Caco-2 (cell line): ENCODE measurements at places on chromosomes 1 and 21. TPM values are rescaled to one million over a fixed set of nuclear protein-coding genes. Genes with fewer than 3 reads are reported as not detected.
A peak's percentile ranks its signal among the peaks of the same experiment; 100 is the strongest.

- H3K27ac ChIP-seq = no peak overlapping the region
- H3K4me3 ChIP-seq = no peak overlapping the region
- no peak for DNase-seq
- no peaks in the 10 kb centered on the region for H3K27me3 ChIP-seq
These were observed 38.2 kb downstream of the TP73 start for GRCh38 chr1:3690282-3691065.

SPRR2F gene
- total RNA-seq = not detected in 2 replicates

DNA sequence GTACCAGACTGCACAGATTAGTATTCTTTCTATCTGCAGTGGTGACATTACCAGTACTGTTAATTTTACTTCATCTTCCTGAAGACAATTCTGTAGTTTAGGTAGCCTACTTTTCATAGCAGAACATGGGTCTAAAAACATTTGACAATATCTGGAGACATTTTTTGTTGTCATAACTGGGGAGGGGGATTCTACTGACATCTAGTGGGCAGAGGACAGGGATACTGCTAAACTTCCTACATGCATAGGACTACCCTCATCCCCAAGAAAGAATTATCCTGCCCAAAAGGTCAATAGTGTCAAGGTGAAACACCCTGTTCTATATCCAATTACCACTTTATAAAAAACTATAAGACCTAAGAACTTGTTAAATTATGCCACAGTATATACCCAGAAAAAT is 3.4 kb upstream of the ARHGAP29 start:
- peaks cover 29% of the 10 kb centered on the region for H3K4me1 ChIP-seq
- no peaks in the 10 kb centered on the region for H3K36me3 ChIP-seq
- H3K27ac ChIP-seq = no peak overlapping the region
- peak; percentile 49 for DNase-seq
- no peak overlapping the region for H3K4me3 ChIP-seq

- H3K4me1 ChIP-seq = no peaks in the 10 kb centered on the region
- no peak overlapping the region for H3K4me3 ChIP-seq
- no peaks in the 10 kb centered on the region for H3K36me3 ChIP-seq
- H3K27ac ChIP-seq = no peak overlapping the region
- H3K27me3 ChIP-seq = no peaks in the 10 kb centered on the region
These were observed 26.2 kb upstream of the UHMK1 start for GRCh38 chr1:162471290-162471853.

DNA sequence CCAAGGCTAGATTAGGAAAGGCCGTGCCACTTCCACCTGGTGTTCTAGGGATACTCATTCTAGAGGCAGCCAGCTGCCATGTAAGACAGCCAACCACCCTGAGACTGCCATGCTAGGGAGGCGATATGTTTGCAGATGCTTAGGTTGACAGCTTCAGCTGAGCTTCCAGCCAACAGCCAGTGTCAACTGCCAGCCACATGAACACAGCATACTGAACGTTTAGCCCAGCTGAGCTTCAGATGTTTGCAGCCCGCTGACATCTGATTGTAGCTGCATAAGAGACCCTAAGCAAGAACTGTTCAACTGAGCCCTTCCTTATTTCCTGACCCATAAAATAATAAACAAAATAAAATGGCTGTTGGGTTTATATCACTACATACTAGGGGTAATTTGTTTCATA is 5.0 kb upstream of the KCNC4 start:
- H3K36me3 ChIP-seq = no peaks in the 10 kb centered on the region
- H3K27me3 ChIP-seq = no peaks in the 10 kb centered on the region
- no peak overlapping the region for H3K27ac ChIP-seq

GRCh38 chr1:185441605-185442004 is 124.6 kb upstream of the IVNS1ABP start:
- H3K4me1 ChIP-seq = peaks cover 8% of the 10 kb centered on the region; the same call in 1 of the 2 replicates
- no peak for DNase-seq
- no peaks in the 10 kb centered on the region for H3K36me3 ChIP-seq
- H3K27me3 ChIP-seq = no peaks in the 10 kb centered on the region
- H3K27ac ChIP-seq = no peak overlapping the region
- no peak overlapping the region for H3K4me3 ChIP-seq

- H3K4me3 ChIP-seq = no peak overlapping the region
- H3K4me1 ChIP-seq = no peaks in the 10 kb centered on the region
- no peaks in the 10 kb centered on the region for H3K27me3 ChIP-seq
- no peak for DNase-seq
These were observed 589.4 kb downstream of the PLPP3 start for GRCh38 chr1:55990007-55990406.

GRCh38 chr1:200034761-200035396 is 7.4 kb downstream of the NR5A2 start:
- no peak overlapping the region for H3K27ac ChIP-seq
- no peaks in the 10 kb centered on the region for H3K36me3 ChIP-seq
- peaks cover 9% of the 10 kb centered on the region; the same call in 1 of the 2 replicates for H3K4me1 ChIP-seq
- H3K4me3 ChIP-seq = no peak overlapping the region
- H3K27me3 ChIP-seq = no peaks in the 10 kb centered on the region

GRCh38 chr1:226730071-226730470 is 9.0 kb downstream of the ITPKB start:
- no peak overlapping the region for H3K4me3 ChIP-seq
- no peak overlapping the region for H3K27ac ChIP-seq
- H3K4me1 ChIP-seq = no peaks in the 10 kb centered on the region
- DNase-seq = no peak

GRCh38 chr21:46483300-46484295 is 24.9 kb downstream of the DIP2A start:
- H3K4me1 ChIP-seq = no peaks in the 10 kb centered on the region
- no peaks in the 10 kb centered on the region for H3K27me3 ChIP-seq
- H3K4me3 ChIP-seq = no peak overlapping the region
- no peak for DNase-seq
- no peak overlapping the region for H3K27ac ChIP-seq

- H3K27ac ChIP-seq = no peak overlapping the region
- no peaks in the 10 kb centered on the region; the same call in 1 of the 2 replicates for H3K36me3 ChIP-seq
- H3K4me1 ChIP-seq = no peaks in the 10 kb centered on the region
- no peak for DNase-seq
- H3K4me3 ChIP-seq = no peak overlapping the region
- H3K27me3 ChIP-seq = no peaks in the 10 kb centered on the region
These were observed 11.8 kb downstream of the TSSK3 start for GRCh38 chr1:32373996-32374592.

LCE3B gene
- total RNA-seq = not detected in 2 replicates

MCOLN2 gene
- total RNA-seq = not detected in 2 replicates

DNA sequence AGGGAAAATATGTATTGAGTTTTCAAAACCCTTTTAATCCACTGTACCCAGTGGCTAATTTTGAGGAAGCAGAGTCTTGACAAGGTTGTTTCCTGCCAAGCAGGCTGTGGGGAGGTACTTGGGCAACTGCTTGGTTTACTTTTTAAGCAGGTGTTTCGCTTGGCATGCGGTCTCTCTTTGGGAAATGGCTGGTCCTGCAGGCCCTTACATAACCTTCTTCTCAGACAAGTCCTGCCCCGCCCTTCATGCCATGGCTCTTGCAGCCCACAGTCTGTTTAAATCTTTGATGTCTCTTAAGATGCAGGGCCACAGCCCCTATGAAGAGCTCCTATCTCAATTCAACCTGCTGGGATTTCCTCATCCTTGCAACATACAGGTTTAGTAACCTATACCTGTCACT is 36.0 kb upstream of the ABCD3 start:
- H3K4me1 ChIP-seq = peaks cover 55% of the 10 kb centered on the region
- DNase-seq = peak; percentile 53
- no peak overlapping the region for H3K27ac ChIP-seq
- no peak overlapping the region for H3K4me3 ChIP-seq
- no peaks in the 10 kb centered on the region for H3K27me3 ChIP-seq

DNA sequence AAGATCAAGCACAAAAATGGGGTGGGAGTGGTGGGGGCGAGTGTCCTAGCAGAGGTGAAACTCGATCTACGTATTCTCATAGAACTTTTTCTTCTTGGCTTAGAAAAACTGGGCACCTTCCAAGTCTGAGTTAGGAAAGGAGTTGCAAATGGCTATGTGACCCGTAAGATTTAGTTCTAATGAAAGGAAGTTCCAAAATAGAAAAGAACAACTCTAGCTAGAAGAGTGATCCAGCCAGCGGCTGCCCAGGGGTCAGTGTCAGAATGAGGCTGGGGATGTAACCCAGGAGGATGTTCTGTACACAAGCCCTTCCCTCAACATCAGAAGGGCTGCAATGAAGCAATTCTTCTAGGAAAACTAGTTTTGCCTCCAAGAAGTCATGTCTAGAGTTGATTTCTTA is 5.2 kb downstream of the MTARC1 start:
- H3K27ac ChIP-seq = no peak overlapping the region
- H3K4me3 ChIP-seq = no peak overlapping the region
- peaks cover 2% of the 10 kb centered on the region for H3K36me3 ChIP-seq
- H3K27me3 ChIP-seq = no peaks in the 10 kb centered on the region

GRCh38 chr1:210587566-210587965 is 258.9 kb downstream of the HHAT start:
- no peaks in the 10 kb centered on the region for H3K4me1 ChIP-seq
- H3K4me3 ChIP-seq = no peak overlapping the region
- DNase-seq = no peak
- no peaks in the 10 kb centered on the region for H3K27me3 ChIP-seq
- no peak overlapping the region for H3K27ac ChIP-seq

- H3K36me3 ChIP-seq = no peaks in the 10 kb centered on the region
- H3K27ac ChIP-seq = no peak overlapping the region
- no peaks in the 10 kb centered on the region; the same call in 1 of the 2 replicates for H3K4me1 ChIP-seq
- no peak overlapping the region for H3K4me3 ChIP-seq
- H3K27me3 ChIP-seq = no peaks in the 10 kb centered on the region
- no peak for DNase-seq
These were observed 767.7 kb upstream of the ADGRL2 start for GRCh38 chr1:81032973-81033425.

DNA sequence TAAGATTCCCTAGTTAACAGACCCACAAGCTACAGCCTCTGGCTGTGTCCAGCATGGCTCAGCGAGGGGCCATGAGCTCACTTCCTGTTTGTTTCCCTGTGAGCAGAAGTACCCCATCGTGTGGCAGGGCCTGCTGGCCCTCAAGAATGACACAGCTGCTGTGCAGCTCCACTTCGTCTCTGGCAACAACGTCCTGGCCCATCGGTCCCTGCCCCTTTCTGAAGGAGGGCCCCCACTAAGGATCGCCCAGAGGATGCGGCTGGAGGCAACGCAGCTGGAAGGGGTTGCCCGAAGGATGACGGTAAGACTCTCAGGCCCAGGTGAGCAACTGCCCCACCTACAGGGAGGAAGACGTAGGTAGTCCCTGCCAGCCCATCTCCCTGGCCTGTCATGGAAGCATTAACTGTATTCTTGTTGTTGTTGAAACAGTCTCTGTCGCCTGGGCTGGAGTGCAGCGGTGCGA is 38.2 kb downstream of the ZBTB17 start:
- H3K4me3 ChIP-seq = no peak overlapping the region
- peak; percentile 28 for DNase-seq
- no peaks in the 10 kb centered on the region for H3K4me1 ChIP-seq
- no peaks in the 10 kb centered on the region for H3K27me3 ChIP-seq
- H3K36me3 ChIP-seq = no peaks in the 10 kb centered on the region; the same call in 1 of the 2 replicates
- H3K27ac ChIP-seq = peak overlapping the region; percentile 79

PLCH2 gene
- 0.27 and 0.32 TPM in 2 replicates for total RNA-seq

GRCh38 chr1:207740207-207740606 is 11.6 kb upstream of the CD46 start:
- no peaks in the 10 kb centered on the region for H3K36me3 ChIP-seq
- H3K4me3 ChIP-seq = no peak overlapping the region
- H3K27ac ChIP-seq = no peak overlapping the region
- DNase-seq = no peak

DNA sequence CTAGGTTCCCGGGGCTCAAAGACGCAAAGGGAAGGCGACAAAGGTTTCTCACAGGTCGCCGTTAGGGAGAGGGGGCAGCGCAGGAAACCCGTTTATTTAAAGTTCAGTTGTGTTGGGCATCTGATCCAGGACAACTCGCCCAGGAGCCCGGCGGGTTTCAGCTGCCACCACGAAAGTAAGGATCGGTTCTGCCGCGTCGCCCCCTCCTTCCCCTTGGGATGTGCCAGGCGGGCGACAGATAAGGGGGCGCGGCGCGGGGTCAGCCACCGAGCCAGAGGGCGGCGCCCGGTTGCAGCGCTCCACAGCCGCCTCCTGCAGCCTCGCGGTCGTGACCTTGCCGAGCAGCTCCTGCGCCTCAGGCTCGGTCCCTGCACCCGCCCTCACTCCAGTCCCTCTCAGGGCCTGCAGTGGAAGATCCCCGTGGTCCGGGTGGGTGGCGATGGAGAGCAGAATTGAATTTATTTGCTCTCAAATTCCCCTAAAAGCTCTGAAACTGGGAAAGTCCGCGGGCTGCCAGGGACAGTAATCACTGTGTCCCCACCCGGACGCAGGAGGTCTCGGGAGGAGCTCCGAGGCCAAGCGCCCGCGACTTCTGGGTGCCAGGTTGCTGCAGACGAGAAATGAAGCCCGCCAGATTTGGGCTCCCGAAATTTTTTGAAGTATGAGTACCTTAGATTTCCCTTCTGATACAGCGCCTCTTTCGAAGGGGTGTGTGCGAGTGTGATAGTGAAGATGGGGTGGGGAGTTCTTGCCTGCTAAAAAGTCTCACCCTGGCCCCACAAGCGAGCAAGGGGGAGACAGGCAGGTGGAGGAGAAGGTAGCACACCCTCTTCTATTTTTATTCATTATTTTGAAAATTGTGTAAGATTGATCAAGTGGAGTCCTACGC is 28.4 kb upstream of the NFIA start:
- no peak overlapping the region for H3K4me3 ChIP-seq
- H3K27me3 ChIP-seq = no peaks in the 10 kb centered on the region
- H3K36me3 ChIP-seq = no peaks in the 10 kb centered on the region
- no peaks in the 10 kb centered on the region for H3K4me1 ChIP-seq
- no peak for DNase-seq

GRCh38 chr1:3617806-3618345 is 6.6 kb upstream of the MEGF6 start:
- H3K27me3 ChIP-seq = no peaks in the 10 kb centered on the region
- H3K4me1 ChIP-seq = peaks cover 39% of the 10 kb centered on the region
- H3K27ac ChIP-seq = no peak overlapping the region
- no peak for DNase-seq

- peak overlapping the region; percentile 43 for H3K27ac ChIP-seq
- no peak for DNase-seq
- no peaks in the 10 kb centered on the region for H3K27me3 ChIP-seq
- H3K36me3 ChIP-seq = no peaks in the 10 kb centered on the region
These were observed 16.2 kb downstream of the CNST start for GRCh38 chr1:246582301-246583055.

TSTD1 gene
- total RNA-seq = 24.8 and 26.8 TPM in 2 replicates

VTCN1 gene
- total RNA-seq = 0.52 and 1.3 TPM in 2 replicates

- DNase-seq = peak; percentile 83
- H3K36me3 ChIP-seq = no peaks in the 10 kb centered on the region; the same call in 1 of the 2 replicates
- no peak overlapping the region for H3K4me3 ChIP-seq
- H3K27ac ChIP-seq = peak overlapping the region; percentile 89
- H3K27me3 ChIP-seq = no peaks in the 10 kb centered on the region
These were observed 90.8 kb upstream of the USP25 start for GRCh38 chr21:15638856-15639549.

DNA sequence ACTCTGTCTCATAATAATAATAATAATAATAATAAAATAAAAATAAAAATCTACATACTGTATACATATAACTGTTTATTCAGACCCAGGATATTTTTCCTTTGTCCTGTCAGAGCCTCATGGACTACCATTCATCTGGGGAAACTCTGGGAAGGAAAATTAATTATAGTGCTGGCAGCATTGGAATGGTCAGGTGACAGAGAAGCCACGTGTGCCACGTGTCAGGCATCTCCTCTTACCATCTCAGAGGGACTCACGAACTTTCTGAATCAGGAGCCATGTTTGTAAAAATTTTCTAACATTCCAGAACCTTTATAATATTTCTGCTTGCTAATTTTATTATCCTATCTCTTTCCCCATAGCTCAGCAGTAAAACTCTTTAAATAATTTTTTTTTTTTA is 97.8 kb upstream of the HNRNPU start:
- peaks cover 35% of the 10 kb centered on the region for H3K4me1 ChIP-seq
- H3K27ac ChIP-seq = no peak overlapping the region
- no peaks in the 10 kb centered on the region for H3K27me3 ChIP-seq
- H3K4me3 ChIP-seq = no peak overlapping the region
- H3K36me3 ChIP-seq = no peaks in the 10 kb centered on the region

CD84 gene
- total RNA-seq = not detected in 2 replicates
